Mesenchymal stem cell (in vitro differentiated cells and primary cell): ENCODE measurements at places on chromosomes 7 and 10.

- H3K4me1 ChIP-seq = no peaks in the 10 kb centered on the region
- no peak overlapping the region for H3K27ac ChIP-seq
- no peak overlapping the region for H3K4me3 ChIP-seq
- no peak for DNase-seq
- H3K36me3 ChIP-seq = peaks cover 100% of the 10 kb centered on the region
Measured at GRCh38 chr10:113148901-113149300, 198.9 kb downstream of the TCF7L2 start.

- DNase-seq = peak; percentile 30
- peaks cover 4% of the 10 kb centered on the region for H3K36me3 ChIP-seq
- H3K27me3 ChIP-seq = no peaks in the 10 kb centered on the region
- H3K4me1 ChIP-seq = peaks cover 7% of the 10 kb centered on the region
- H3K27ac ChIP-seq = no peak overlapping the region
Measured at GRCh38 chr7:23346316-23346715, 47.2 kb downstream of the MALSU1 start.

- no peaks in the 10 kb centered on the region for H3K27me3 ChIP-seq
- H3K4me3 ChIP-seq = no peak overlapping the region
- H3K36me3 ChIP-seq = no peaks in the 10 kb centered on the region
- no peak for DNase-seq
- no peak overlapping the region for H3K27ac ChIP-seq
Measured at GRCh38 chr7:48938539-48939295, 14.4 kb downstream of the CDC14C start.

- no peaks in the 10 kb centered on the region for H3K36me3 ChIP-seq
- peak overlapping the region; percentile 90 for H3K4me3 ChIP-seq
- peak; percentile 56 for DNase-seq
- peak overlapping the region; percentile 72 for H3K27ac ChIP-seq
Measured at GRCh38 chr10:96833220-96834001, 1.3 kb downstream of the LCOR start.

GRCh38 chr7:72919256-72919775 is 5.6 kb upstream of the POM121 start:
- peaks cover 5% of the 10 kb centered on the region for H3K4me1 ChIP-seq
- no peaks in the 10 kb centered on the region for H3K27me3 ChIP-seq
- no peak for DNase-seq
- no peak overlapping the region for H3K4me3 ChIP-seq

DNA sequence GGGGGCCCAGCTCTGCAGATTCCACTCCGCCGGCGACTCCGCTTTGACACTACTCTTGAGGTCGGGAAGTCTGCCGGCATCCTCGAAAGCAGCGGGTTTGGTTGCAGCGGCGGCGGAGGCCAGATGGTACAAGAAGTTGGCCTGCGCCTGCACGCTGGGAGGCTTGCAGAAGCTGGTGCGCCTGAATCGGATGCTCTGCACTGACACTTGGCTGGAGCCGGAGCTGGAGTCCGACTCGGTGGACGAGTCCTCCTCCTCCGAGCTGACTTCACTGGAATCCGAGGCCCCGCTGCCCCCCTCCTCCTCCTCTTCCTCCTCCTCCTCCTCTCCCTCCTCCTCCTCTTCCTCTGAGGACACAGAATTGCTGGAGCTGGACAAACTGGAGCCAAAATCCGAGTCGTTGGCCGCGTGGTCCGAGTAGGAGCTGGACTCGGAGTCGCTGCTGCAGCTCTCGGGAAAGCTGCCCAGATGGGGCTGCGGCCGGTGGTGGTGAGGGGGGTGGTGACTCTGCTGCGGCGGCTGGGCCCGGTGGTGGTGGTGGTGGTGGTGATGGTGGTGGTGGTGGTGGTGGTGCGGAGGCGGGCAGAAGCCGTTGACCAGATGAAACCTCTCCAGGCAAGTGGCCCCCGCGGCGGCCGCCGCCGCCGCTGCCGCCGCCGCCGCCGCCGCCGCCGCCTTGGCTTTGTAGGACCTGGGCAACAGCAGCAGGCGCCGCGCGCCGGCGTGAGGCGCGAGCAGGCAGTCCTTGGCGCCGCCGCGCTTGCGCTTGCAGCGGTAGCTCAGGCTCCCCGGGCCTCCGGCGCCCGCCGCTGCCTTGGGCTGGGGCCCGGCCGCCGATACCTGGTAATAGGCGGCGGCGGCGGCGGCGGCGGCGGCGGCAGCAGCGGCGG is 9.0 kb downstream of the SKIDA1 start:
- H3K4me1 ChIP-seq = peaks cover 4% of the 10 kb centered on the region
- H3K4me3 ChIP-seq = peak overlapping the region; percentile 73
- DNase-seq = peak; percentile 76
- H3K27ac ChIP-seq = peak overlapping the region; percentile 21
- no peaks in the 10 kb centered on the region for H3K27me3 ChIP-seq

DNA sequence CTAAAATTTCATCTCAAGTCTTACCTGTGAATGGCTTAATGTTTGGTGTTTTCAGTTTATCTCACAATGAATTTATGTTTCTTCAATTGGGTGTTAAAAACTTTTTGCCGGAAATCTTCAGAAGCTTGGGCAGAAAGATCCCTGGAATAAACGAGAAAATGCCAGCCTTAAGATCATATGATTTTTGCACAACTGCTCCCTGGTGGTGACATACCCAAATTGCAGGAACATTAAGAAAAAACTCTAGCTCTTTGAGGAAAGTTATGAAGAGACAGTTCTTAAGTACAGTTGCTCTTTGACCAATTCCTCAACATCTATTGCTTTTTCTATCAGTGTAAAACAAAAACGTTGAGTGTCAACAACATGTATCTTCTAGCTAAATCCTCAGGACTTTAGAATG is 48.2 kb upstream of the CREB5 start:
- H3K36me3 ChIP-seq = no peaks in the 10 kb centered on the region
- H3K4me3 ChIP-seq = no peak overlapping the region
- no peaks in the 10 kb centered on the region for H3K27me3 ChIP-seq
- no peak overlapping the region for H3K27ac ChIP-seq
- no peak for DNase-seq

DNA sequence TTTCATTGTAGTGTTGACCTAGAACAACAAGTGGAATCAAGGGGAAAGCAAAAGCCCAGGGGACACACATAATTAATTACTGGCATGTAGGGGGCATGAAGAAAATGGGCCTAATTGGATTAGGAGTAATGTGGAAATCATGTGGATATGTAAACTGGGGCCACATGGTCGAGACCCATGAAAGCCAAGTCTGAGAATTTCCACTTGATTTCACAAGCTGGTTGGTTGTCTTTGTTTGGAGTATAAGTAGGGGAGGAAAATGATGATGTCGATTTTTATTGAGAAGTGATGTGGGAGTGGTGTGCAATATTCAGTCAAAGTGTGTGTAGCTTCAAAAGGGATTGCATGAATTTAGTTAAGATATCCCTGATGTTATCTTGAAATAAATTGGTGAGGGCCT is 131.8 kb downstream of the LRRC4 start:
- no peak for DNase-seq
- H3K27ac ChIP-seq = no peak overlapping the region
- peaks cover 9% of the 10 kb centered on the region for H3K4me1 ChIP-seq
- no peak overlapping the region for H3K4me3 ChIP-seq

GRCh38 chr7:80232979-80233724 is 98.5 kb downstream of the GNAI1 start:
- no peak for DNase-seq
- peak overlapping the region; percentile 22 for H3K27ac ChIP-seq
- H3K4me3 ChIP-seq = no peak overlapping the region

GRCh38 chr7:80609751-80610150 is 28.7 kb upstream of the CD36 start:
- no peaks in the 10 kb centered on the region for H3K27me3 ChIP-seq
- no peak overlapping the region for H3K27ac ChIP-seq
- peaks cover 2% of the 10 kb centered on the region for H3K4me1 ChIP-seq
- H3K36me3 ChIP-seq = no peaks in the 10 kb centered on the region
- H3K4me3 ChIP-seq = no peak overlapping the region
- no peak for DNase-seq

DNA sequence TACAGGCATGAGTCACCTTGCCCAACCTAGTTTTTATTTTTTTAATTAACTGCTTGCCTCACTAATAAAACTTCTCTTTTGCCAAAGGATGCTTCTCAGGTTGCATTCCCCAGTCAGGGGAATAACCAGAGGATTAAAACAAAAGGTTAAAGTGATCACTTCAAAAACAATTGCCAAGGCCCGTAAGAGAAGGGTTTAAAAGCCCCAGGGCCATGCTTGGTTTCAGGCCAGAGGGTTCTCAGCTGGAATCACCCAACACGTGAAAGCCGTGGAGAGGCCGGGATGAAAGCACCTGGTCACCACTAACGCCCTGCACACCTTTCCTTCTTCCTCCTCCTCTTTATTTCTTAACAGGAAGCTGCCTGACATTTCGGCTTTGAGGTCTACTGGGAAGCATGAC is 587.5 kb downstream of the PTPRN2 start:
- no peaks in the 10 kb centered on the region for H3K36me3 ChIP-seq
- no peak for DNase-seq
- H3K27ac ChIP-seq = no peak overlapping the region
- no peak overlapping the region for H3K4me3 ChIP-seq
- no peaks in the 10 kb centered on the region for H3K27me3 ChIP-seq

DNA sequence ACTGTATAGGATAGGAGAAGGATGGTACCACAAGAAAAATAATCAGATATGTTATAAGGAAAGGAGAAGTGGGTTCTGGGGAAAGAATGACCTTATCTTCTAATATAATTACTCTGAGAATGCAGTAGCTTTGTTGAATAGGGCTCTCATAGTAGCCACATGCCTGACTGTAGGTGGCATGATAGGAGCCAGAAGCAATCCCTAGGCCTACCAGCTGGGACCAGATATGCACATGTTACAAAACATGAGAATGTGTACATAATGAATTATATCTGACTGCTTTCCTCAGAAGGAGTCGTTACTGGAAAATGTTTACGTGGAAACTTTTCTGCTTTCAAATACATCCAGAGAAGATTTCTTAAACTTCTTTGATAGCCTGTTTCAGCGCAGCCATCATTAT is 53.2 kb upstream of the FAM3C start:
- H3K36me3 ChIP-seq = no peaks in the 10 kb centered on the region
- H3K4me1 ChIP-seq = no peaks in the 10 kb centered on the region
- no peak overlapping the region for H3K27ac ChIP-seq

GRCh38 chr10:44427037-44427436 is 42.1 kb upstream of the CXCL12 start:
- H3K36me3 ChIP-seq = no peaks in the 10 kb centered on the region
- no peak overlapping the region for H3K4me3 ChIP-seq
- no peaks in the 10 kb centered on the region for H3K4me1 ChIP-seq

DNA sequence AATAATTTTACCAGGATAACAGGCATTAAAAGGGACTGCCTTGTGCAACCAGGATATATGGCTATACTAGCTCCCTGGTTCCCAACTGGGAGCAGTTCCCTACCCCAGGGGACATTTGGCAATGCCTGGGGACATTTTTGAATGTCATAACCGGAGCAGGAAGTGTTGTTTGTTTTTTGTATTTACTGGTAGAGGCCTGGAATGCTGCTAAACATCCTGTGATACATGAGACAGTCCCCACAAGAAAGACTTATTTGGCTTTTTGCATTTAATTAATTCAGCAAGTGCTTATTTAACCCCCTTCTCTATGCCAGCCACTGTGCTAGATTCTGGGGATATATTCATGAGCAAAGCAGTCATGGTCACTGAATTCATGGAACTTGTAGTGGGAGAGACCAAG is 181.2 kb downstream of the BBS9 start:
- no peaks in the 10 kb centered on the region for H3K36me3 ChIP-seq
- no peaks in the 10 kb centered on the region for H3K4me1 ChIP-seq
- no peak for DNase-seq
- no peak overlapping the region for H3K27ac ChIP-seq
- no peaks in the 10 kb centered on the region for H3K27me3 ChIP-seq

GRCh38 chr10:35451151-35452016 is 115.1 kb downstream of the CCNY start:
- no peaks in the 10 kb centered on the region for H3K27me3 ChIP-seq
- peaks cover 35% of the 10 kb centered on the region for H3K4me1 ChIP-seq
- H3K4me3 ChIP-seq = no peak overlapping the region
- H3K27ac ChIP-seq = no peak overlapping the region
- peak; percentile 47 for DNase-seq

DNA sequence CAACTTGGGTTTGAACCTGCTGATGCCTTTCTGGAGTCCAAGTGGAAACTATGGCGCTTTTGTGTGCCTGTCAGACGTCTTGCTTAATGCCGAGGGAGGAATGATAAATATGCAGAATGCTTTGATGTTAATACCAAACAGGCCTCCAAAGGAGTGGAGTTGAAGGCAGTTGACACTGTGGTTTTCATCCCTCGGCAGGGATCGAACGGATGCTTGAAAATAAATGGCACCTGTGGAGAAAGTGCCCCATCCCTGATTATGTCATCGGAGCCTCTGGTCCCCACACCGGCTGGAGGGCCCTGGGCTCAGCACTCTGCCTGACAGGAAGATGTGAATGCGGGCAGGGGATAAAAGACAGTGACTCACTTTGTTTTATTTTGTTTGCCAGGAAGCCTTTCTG is 148.7 kb upstream of the GPR26 start:
- H3K27me3 ChIP-seq = peaks cover 6% of the 10 kb centered on the region
- no peak overlapping the region for H3K27ac ChIP-seq
- no peak for DNase-seq
- no peak overlapping the region for H3K4me3 ChIP-seq
- no peaks in the 10 kb centered on the region for H3K4me1 ChIP-seq

GRCh38 chr10:77628906-77629730 is 8.5 kb downstream of the KCNMA1 start:
- no peaks in the 10 kb centered on the region for H3K36me3 ChIP-seq
- H3K4me1 ChIP-seq = peaks cover 10% of the 10 kb centered on the region
- DNase-seq = peak; percentile 75
- no peaks in the 10 kb centered on the region for H3K27me3 ChIP-seq
- peak overlapping the region; percentile 58 for H3K4me3 ChIP-seq

DNA sequence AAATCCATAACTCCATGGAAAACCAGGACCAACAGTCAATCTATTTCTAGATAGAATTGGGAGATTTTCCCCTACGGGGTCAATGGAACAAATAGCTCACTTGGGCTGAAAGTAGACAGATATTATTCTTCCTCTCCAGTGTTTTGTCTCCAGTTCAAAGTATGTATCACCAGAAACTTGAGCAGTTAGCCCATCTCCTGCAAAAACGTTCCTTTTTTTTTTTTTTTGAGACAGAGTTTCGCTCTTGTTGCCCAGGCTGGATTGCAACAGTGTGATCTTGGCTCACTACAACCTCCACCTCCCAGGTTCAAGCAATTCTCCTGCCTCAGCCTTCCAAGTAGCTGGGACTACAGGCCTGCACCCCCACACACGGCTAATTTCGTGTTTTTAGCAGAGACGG is 390.0 kb upstream of the AUTS2 start:
- no peak overlapping the region for H3K27ac ChIP-seq
- H3K4me3 ChIP-seq = no peak overlapping the region
- no peaks in the 10 kb centered on the region for H3K4me1 ChIP-seq
- H3K36me3 ChIP-seq = no peaks in the 10 kb centered on the region
- no peak for DNase-seq

DNA sequence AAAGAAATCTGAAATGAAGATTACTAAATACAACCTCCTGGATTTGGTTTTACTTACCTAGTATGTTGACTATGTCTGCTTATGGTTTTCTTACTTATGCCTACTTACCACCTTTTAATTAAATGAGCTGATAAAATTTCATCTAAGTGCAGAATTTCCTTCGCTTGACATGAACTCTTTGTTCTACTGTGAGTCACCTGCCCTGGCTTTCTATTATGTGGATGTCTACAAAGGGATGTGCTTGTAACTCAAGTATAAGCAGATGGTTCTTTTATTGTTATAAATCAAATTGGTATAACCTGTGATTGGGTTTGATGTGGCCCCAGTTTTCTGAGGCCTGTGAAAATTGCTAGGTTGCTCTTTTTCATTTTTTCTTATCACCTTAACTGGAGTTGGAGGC is 389.1 kb upstream of the ANKRD30A start:
- no peaks in the 10 kb centered on the region for H3K27me3 ChIP-seq
- no peak overlapping the region for H3K27ac ChIP-seq
- DNase-seq = no peak
- H3K36me3 ChIP-seq = no peaks in the 10 kb centered on the region
- H3K4me3 ChIP-seq = no peak overlapping the region
